ENCODE measurements at places on chromosomes 4 and X.

GRCh38 chr4:141195095-141195707 is 25.5 kb upstream of the ZNF330 start:
- no peak for DNase-seq

DNA sequence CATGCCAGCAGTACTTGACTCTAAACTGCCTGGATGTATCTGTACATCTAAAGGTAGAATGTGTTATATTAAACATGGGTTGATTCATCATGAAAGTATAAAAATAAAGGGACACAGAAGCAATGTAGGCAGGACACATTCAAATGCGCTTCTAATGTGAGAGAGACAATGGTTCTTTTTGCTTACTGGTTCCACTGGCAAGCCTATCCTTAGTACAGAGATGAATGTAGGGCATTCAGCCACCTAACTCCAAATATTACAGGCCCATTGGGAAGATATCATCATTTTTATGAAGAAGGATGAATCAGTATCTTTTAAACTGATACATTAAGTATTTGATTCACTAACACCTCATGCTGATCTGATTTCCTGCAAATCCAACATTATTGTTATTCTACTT is 18.0 kb downstream of the CDKL2 start:
- no peak for DNase-seq

DNA sequence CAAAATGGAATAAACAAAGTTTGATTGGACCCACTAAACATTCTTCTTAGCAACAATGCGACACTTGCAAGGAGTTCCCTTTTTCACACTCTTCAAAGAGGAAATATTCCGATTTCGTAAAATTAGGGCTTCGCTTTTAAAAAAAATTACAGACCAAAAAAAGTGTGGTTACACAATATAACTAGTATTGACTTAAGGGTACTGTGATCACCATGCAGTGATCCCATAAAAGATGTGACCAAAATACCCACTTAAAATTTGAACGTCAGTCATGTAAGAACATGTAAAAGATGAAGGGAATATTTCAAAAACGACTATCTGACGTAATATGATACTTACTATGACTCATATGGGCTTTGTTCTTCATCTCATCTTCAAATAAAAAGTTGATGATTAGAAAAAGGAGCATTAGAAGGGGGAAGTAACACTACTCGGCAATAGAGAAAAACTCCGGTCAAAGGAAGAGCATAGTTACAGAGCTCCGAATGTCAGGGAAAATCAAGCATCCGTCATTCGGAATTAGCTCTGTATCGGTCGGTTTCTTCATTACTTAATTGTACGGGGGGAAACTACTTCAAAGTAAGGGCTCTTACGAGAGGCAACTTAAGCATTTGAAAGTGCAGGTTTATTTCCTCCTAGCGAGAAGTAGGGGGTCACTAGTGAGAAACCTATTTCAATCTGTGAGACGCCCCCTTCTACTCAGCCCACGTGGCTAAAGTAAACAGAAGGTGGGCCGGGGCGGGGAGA is 1.3 kb upstream of the TET2 start:
- no peak for DNase-seq

DNA sequence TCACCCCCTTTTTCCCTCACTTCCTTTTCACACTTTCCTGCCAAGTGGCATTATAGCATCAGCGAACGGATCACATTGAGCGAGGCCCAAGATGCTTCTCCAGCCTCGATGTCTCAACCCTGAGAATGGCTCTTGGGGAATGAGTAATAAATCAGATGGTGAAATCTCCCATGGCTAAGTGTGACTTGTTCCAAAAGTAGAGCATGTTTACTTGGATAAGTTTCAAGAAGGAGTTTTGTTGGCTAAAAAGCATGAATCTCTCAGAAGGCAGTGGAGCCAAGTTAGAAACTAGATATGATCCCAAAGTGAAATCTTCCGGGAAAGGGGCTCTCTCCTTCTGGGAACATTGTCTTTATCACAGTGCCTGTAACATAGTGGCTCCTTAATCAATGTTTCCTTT is 316.3 kb downstream of the CAMK2D start:
- no peak for DNase-seq

DNA sequence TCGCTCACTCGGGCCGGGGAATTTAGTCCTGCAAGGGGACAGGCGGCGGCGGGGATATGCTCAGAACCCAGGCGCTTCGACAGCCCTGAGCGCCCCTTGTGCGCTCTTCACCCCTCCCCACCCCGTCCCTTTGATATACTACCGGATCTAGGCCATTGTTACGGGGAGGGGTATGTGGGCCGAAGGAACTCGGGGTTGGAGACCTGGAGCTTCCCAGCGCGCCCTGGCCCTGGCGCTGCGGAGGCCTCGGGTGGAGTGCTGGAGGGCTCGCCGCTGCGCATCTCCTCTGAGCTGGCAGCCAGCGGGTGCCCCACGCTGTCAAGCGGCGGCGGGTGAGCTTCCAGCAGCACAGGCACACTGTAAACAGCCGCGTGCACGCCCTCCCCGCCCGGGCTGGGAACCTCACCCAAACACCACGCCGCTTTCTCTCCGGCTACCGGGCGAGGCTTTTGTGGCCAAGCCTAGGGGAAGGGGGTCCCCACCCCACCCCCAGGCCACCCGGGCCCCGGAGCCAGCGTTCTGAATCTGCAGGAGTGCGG is 54.5 kb upstream of the BCOR start:
- DNase-seq = no peak

GRCh38 chr4:56296526-56296925 is 90.8 kb downstream of the AASDH start:
- no peak for DNase-seq

DNA sequence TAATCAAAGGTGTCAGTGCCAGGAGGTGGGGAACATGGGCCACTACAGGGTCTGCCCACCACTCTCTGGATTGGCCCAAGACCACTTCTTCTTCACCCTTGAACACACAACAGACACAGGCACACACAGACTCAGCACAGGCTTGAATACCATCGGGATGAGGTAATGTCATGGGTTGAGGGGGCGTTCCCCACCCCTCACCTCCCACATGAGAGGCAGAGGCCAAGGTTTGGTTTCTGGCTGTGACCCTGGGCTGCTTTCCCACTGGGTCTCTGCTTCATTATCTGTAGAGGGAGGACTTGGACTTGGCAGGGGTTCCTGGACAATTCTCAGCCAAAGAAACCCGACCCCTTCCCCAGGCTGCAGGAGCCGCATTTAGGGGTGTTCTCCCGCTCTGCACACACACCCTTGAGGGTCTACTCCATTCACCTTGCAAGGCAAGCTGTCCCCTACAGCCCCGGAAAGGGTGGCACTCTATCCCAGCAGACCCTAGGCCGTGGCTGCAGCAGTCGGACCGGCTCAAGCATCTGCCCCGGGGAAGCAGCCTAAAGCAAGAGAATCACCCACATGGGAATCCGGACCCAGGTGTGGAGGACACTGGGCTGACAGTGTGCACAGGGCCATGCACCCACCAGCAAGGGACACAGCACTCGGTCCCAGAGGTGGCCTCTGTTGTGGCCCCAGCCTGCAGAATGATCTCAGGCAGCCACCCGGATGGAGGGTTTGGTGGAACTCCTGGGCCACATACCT is 62.4 kb downstream of the TRMT44 start:
- no peak for DNase-seq

DNA sequence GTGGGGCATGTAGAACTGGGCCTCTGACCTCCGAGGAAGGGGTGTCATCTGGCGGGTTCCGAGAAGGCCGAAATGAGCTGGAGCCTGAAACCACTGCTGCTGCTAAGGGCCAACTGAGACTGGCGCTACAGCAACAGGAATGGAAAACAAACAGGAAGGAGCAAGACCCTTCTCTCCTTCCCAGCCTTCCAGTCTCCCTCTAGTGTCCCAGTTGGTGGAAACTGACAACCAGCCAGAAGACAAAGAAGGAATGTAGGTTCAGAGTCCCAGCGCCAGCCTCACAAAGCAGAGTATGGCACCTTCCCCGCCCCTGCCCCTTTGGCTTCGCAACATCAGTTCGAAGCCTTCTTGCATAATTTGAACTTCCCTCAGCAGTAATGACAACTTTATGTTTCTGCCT is 24.4 kb upstream of the PDZD4 start:
- no peak for DNase-seq

DNA sequence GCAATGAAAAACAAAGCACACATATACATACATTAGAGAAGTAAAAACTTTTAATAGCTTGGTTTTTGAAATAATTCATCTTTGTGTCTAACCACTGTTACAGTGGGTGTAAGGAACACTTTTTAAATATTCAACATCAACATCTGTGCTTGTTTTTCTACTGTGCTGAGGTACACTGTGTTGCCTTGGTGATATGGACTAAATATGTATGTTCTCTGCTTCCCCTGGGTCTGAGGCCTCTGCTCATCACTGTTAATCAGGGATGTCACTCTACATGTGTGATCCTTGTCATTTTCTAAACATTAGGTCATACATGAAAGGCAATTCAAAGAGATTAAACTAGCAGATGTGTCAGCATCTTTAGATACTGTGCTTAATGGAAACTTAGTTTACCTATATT is 10.9 kb downstream of the MCTS1 start:
- no peak for DNase-seq

- no peak for DNase-seq
Measured at GRCh38 chrX:100635989-100636320, 651 bp downstream of the TSPAN6 start.

DNA sequence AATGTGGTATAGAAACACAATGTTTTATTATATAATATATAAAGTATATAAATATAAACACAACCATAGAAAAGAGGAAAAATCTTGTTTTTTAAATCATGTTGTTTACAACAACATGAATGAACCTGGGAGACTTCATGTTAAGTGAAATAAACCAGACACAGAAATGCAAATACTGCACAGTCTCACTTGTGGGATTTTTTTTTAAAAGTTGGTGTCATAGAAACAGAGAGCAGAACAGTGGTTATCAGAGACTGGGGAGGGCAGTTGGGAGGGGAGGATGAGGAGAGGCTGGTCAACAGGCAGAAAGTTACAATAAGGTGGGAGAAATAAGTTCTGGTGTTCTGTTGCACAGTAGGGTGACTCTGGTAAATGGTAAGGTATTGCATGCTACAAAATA is 57.1 kb downstream of the FREM3 start:
- no peak for DNase-seq

DNA sequence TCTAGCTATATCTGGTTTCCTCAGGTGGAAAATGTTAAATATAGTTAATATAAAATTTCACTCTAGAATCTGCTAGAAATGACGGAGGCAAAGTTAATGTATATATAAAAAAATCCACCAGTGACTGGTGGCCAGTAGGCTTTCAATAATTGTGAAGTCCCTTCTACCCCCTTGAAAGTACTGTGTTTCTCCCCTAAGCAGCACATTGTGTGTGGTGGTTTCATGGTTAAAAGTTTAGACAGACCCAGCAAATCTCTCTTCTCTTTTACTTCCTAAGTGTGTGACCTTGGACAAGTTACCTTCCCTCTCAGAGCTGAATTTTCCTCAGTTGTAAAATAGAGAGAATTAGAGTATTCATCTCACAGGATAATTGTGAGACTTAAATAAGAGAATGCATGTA is 600 bp upstream of the HEPH start:
- DNase-seq = no peak

- no peak for DNase-seq
Measured at GRCh38 chr4:118398226-118399090, 45.7 kb upstream of the PRSS12 start.

GRCh38 chrX:46477435-46477834 is 67.8 kb downstream of the ZNF674 start:
- DNase-seq = no peak

DNA sequence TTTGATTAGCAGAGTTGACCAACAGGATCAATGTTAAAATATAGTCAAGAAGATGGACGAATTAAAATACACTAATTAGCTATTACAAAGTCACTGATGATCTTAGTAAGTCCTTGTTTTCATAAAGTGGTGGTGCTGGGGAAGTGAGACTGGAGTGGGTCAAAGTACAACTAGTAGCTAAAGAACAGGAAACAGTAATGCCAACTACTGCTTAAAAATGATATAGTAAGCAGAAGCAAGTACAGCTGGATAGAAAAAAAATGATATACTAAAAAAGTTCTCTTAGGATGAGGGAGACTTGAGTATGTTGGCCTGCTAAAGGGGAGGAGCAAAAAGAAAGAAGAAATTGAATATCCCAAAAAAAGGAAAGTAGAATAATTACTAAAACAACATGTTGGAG is 580.8 kb upstream of the FTHL17 start:
- DNase-seq = no peak

DNA sequence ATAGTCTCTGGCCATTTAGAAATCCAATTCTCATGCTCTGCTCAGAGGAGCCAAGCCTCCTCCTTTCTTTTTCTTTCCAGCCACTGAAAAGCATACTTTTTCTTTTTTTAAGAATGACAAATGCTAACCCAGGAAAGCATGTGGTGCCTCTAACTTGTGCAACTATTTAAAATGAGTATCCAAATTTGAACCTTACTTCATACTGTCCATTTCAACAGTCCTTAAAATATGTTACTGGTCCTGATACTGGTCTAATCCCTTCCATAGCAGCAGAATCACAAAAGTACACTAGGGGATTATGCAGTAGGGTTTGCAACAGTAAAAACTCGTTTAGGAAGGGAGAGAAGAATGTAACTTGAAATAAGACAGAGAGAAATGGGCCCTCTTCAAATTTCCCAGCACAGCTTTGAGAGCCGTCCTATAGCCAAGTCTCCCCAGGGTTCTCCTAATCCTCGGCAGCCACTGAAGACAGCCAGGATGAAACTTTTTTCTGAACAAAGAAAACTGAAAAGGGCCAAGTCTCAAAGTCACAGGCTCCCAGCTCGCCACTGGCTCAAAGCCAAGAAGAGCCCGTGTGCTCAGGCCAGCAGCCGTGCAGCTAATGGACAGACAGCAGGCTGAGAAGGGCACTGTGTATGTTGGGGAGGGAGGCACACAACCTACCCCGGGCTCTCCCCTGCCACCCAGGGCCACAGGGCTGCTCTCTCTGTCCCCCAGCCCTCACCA is 39.5 kb downstream of the GPC4 start:
- no peak for DNase-seq

DNA sequence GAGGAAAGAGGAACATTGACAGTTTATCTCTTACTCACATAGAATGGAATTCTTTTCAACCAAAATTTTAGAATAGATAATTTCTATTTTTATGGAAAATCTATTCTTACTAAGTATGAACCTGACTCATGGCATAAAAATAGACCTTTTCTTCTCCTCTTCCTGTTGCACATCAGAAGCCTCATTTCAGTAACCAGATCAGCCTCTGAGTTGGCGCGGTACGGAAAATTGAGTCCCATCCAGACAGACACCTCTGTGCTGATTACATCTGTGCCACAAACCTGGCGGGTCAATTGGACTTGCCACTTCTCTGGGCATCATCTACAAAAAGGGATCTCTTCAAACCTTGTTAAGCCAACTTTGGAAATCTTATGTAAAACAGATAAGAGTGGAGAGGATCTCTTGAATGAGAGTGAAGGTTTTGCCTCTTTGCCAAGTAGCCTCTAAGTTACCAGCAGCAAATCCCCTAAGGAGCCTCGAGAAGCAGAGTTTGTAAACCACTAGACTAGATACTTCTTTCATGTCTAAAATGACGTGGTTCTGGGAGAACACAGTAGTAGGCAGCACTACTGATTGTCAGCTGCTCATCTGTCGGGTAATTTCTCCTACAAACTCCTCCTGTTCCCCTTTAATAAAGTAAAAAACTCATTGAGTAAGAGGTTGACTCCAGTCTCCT is 37.4 kb downstream of the TENM3 start:
- DNase-seq = no peak

Data from activated effector memory CD4-positive, alpha-beta T cell treated with Interleukin-2 at 50 U/mL for 16 hours (primary cell).